ENCODE measurements at places on chromosomes 5 and 9.

GRCh38 chr9:126318858-126319257 is 7.8 kb upstream of the MVB12B start:
- no peak for DNase-seq

DNA sequence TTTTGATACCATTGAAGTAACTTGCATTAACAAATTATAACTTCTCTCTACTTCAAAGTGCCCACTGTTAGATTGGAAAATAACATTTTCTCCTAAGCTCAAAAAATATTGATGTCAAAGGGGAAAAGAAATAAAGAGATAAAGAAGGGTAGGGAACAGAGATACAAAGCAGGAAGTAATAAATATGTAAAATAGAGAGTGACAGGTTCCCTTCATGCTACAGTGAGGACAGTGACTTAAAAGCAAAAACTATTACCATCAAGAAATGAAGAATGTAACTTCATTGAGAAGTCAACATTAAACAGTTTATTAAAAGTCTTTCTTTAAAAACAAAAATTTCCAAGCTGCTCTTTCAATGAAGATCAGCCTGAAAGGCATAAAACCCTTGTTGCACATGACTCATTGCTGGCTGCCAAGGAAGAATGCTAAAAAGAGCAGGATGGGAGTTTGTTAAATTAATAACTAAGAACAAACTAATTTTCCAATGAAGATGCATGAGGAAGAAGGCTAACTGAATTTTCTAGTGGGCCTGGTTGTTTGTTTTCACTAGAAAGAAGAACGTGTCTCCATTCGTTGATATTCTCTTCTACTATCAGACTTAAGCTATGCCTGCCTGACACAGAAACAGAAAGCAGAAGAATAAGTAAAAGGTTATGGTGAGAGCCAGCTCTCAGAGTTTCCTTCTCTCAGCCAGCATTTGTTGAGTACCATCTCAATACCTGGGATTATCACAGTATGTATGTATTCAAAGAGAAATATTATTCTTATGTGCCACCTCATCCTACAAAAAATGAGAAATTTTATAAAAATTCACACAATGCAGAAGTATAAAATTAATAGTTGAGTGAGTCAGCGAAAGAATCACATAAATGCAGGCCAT is 197.8 kb upstream of the NREP start:
- no peak for DNase-seq

- DNase-seq: no peak
Measured at GRCh38 chr9:17859228-17859627, 280.4 kb downstream of the SH3GL2 start.

DNA sequence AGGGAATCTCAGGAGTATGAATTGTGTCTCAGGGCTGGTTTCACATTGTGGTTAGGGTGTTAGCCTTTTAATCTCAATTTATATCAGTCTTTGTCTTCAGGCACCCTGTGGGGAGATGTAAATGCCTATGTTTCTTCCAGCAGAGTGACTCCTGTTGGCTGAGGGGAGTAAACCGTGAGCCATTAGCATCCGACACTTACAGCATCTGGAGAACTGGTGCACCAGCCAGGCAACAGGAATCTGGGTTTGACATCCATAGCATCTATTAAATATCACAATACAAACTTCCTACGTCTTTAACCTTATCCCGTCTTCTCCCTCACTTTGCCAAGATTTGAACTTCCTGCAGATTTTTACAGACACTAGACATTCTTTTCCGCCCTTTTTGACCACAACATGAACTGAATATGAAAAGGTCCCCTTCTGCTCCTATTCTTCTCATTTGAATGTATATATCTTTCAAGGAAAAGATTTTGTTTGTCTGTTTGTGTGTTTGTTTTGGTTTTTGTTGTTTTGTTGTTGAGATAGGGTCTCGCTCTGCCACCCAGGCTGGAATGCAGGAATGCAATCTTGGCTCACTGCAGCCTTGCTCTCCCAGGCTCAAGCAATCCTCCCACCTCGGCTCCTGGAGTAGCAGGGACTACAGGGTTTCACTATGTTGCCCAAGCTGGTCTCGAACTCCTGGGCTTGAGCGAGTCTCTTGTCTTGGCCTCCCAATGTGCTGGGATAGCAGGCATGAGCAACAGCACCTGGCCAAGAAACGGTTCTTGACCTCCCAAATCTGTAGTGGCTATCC is 626.2 kb downstream of the TLR4 start:
- no peak for DNase-seq

- DNase-seq: no peak
Measured at GRCh38 chr9:116286297-116286696, 132.7 kb downstream of the PAPPA start.

GRCh38 chr5:140220032-140220697 is 45.2 kb downstream of the CYSTM1 start:
- DNase-seq: no peak

GRCh38 chr5:80324912-80325311 is 5.1 kb downstream of the SPZ1 start:
- no peak for DNase-seq

DNA sequence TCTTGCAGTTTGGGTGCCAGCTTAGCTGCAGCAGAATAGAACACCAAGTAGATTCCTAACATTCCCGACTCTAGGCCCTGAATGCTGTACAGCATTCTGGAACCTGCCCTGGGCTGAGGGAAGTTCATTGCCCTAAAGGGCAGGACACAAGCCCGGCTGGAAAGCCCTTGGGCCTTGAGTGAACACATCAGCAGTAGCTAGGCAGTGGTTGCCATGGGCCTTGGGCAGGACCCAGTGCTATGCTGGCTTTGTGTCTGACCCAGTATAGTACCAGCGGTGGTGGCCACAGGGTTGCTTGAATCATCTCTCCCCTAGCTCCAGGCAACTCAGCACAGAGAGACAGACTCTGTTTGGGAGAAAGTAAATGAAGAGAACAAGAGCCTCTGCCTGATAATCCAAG is 137.8 kb downstream of the AGTPBP1 start:
- no peak for DNase-seq

DNA sequence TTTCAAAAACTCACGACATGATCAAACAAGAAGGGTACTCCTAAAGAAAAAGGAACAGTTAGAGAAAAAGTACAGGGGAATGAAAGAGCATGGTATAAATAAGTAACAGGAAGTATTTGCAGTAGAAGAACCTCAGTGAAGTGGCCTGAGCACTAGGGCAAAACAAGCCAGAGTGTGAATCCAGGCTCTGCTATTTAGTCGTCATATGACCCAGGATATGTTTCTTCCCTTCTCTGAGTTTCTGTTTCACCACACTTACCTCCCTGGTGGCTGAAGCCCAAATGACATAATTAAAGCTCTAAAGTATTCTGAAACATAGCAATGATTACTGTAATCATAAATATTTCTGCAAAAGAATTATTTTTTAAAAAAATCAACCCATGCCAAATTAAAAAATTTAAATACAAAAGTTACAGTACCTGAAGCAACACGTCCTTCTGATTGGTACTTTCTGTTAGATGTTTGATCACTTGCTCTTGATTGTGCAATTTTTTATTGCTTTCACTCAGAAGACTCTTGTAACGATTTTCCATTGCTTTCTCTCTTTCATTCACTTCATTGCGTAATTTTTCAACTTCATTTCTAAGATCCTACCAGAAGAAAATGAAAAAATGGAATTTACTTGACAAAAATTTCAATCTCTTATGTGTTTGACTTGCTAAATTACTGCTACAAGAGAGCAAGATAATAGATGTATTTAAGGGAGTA is 88.9 kb downstream of the CDK5RAP2 start:
- DNase-seq: no peak

DNA sequence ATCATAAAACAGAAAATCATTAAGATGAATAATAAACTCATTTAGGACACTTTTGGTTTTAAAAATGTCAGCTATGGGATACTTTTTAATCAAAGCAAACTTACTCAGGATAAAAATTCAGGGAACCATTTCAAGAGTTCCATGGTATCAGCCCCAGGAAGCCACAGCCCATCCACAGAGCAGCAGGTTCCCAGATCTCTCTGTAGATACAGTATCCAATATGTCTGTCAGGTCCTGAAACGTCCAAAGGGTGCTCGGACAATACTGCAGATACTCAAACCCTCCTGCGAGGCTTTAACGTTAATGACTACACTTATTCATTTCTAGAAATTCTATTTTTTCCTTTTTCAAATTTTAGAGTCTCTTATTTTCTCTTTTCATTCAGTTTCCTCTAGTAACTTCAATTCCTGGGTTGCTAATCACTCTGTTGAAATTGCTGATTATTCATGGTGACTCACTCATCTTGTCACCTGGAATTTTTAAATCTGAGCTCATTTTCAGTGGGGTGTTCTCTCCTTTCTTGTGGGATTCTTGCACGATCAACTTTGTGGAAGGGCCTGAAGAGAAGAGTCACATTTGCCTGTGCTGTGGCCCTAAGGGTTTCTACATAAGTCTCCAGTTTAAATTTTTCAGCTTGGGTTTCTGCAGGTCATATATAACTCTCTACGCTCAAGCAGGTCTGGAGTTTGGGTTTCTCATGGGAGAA is 435.8 kb downstream of the CTNND2 start:
- no peak for DNase-seq

DNA sequence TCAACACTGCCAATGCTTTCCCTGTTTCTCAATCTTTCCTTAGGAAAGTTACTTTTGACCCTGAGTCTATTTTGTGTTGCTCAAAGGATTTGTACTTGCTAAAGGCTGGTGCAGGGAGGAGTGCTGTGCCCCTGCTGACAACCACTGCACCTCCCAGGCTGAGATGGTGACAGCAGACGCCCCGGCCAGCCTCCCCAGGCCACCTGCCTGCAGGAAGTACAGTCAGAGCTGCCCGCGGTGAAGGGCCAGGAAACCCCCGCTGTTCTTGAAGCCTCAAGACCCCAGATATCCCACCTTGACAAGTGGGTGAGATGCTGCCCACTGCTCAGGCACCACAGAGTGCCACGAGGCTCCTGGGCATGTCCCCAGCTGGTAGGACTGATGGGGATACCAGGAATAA is 44.2 kb upstream of the CKMT2 start:
- no peak for DNase-seq

DNA sequence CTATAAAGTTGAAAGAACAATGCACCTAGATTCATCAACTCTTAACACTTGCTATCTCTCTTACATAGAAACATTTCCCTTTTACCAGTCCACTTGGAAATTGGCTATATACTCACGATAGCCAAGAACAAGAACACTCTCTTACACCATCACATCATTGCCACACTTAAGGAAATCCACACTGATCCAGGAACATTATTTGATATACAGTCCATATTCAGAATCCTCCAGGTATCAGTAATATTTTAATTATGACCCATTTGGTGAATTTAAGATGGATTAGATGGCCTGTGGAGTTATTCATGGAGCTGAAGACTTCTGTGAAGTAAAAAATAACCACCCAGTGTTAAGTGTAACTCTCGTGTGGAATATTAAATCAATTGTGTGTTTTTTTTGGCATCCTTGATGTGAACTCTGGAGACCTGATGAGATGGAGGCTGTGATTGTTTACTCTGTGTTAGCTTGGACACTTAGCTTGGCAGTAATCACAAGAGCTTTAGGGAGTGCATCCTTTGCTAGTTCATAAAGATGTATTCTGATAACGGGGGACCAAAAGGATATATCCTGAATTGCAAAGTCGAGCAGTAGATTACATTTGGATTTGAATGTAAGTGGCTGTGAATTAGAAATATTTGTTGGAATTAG is 52.0 kb upstream of the ABL1 start:
- DNase-seq: no peak

GRCh38 chr9:136558373-136558772 is 12.5 kb upstream of the NOTCH1 start:
- no peak for DNase-seq

DNA sequence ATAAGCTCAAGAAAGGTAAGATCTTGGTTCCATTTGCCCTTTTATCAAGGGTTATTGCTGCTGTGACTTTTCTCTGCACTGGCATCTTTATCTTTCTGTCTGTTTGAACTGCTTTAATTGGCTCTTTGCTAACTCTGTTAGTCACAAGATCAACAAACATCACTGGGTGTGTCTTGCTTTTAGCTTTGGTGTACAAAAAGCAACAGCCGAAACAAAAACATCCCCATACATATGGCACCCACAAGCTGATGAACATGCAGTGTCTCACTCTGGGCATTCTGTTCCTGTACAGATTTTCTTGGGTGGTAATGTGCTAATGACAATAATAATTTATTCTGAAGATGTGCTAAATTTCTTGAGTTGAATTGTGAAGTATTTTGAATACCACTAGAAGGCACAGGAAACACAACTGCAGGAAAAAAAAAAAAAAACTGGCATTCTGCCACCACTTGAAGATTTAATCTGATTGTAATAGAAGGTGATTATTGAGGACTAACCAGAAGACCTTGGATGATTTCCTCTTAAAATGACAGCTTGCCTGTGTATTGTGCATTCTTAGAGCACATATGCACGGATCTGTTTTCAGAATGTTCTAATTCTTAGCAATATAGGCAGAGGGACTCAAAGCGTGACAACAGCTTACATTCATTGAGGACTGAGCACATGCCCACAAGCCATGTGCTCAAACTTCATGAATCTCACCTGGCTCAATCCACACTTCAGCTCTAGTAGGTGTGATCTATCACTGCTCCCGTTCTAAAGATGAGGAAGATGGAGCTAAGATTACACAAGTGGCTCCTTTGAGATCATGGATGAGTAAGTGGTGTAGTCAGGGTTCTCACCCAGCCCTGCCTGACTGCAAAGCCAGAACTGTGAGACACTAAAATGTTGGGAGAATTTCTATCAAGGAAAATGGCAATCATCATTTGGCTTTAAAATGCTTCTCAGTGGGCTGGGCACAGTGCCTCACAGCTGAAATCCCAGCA is 96.4 kb downstream of the EBF1 start:
- DNase-seq: no peak

DNA sequence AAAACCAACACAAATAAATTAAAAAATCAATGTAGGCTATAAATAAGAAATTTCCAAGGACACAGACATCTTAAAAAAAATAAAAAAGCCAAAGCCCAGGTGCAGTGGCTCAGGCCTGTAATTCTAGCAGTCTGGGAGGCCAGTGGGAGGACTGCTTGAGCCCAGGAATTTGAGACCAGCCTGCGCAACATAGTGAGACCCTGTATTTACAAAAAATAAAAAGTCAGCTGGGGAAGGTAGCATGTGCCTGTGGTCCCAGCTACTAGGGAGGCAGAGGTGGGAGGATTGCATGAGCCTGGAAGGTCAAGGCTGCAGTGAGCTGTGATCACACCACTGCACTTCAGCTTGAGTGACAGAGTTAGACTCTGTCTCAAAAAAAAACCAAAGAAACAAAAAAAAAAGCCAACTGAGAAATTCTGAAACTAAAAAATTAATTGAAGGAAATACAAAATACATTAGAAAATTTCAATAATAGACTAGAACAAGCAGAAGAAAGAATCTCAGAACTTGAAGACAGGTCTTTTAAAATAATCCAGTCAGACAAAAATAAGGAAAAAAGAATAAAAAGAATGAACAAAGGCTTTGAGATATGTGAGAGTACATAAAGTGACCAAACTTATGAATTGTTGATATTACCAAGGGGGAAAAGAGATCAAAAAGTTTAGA is 149.5 kb upstream of the PANK3 start:
- DNase-seq: no peak

- DNase-seq: no peak
Measured at GRCh38 chr5:163916376-163916775, 411.0 kb downstream of the MAT2B start.

- no peak for DNase-seq
Measured at GRCh38 chr5:177462021-177462670, 11.3 kb downstream of the DBN1 start.
